ENCODE measurements at places on chromosomes 6 and 20.

DNA sequence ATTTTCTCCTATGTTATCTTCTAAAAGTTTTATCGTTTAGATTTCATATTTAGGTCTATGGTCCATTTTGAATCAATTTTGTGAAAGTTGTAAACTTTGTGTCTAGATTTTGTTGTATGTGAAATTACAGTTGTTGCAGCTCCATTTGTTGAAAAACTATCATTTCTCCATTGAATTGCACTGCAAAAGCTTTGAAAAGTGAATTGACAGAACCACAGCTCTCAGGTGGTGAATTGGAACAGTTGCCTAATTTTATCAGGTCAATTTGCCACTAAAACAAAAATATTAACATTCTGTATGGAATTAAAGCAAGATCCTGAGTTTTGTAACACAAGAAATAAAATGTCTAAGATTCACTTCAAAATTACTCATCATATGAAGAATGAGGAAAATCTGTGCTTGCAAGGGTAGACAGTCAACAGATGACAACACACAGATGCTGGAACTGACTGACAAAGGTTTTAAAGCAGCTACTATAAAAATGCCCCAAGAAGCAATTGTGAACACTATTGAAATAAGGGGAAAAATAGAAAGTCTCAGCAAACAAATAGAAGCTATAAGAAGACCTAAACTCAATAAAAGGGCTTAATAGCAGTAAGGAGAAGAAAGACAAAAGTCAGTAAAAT is 346.7 kb downstream of the PAX1 start:
- no peak for DNase-seq

GRCh38 chr20:38857703-38858102 is 52.2 kb downstream of the PPP1R16B start:
- no peak for DNase-seq

GRCh38 chr6:34147906-34148630 is 2.2 kb upstream of the GRM4 start:
- DNase-seq = no peak

GRCh38 chr6:136654086-136654485 is 103.9 kb upstream of the MAP7 start:
- DNase-seq = no peak

DNA sequence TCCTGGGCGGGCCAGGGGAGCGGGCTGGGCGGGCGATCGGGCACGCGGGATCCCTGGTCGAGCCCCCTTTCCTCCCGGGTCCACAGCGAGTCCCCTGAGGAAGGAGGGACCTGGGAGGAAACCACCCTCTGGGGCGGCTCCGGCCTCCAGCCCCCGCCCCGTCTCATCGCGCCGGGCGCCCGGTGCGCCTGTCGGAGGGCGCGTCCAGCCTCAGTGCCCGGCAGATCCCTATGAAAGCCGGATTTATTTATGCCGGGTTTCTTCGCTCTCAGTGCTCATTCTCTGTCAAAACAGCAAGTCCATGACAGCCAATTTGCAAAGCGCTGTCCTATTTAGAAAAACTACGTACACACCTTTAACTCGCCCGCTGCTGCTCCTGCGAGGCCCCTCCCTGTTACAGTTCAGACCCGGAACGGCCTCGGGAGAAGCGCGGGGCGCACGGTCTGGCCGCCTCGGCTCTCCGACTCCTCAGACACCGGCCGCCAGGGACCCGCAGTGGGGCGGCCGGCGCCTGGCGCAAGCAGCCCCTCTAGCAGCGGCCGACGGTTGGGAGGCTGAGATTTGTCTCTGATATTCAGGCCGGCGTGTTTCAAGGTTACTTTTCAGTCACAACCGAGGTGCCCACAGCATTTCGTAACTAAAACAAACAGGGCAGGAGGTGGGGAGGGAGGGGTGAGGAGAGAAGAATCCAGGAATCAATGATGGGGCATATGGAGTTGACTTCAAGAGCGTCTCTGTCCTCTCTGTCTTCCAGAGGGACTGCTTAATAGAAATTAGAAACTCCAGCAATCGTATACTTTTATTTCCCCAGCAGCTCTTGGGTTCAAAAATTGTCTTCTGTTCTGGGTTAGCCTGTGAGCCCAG is 782 bp upstream of the FOXA2 start:
- no peak for DNase-seq

DNA sequence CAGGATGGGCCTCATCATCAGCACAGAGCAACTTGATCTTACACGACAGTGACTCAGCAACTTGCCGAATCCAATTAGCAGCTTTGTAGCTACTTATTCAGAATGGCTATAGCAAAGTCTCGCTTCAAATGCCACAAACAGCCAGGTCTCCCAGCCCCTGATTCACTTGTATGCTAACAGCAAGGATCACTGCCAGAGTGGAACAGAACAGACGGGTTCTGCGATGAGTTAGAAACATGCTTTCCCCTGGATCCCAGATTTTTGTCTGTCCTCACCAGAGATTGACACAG is 254.4 kb downstream of the NRN1 start:
- DNase-seq = peak; percentile 85

DNA sequence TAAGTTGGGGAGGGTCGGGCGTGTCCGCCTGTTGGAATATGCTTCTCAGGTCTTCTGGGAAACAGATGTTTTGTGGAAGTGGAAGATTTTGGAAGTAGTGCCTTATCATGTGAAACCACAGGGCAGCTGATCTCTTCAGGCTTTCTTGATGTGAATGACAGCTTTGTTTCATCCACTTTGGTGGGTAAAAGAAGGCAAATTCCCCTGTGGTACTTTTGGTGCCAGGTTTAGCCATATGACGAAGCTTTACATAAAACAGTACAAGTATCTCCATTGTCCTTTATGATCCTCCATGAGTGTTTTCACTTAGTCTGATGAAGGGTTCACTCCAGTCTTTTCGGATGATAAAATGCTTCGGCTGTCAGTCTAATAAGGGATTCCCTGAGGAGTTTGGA is 4.6 kb downstream of the IRF4 start:
- DNase-seq = no peak

Data from EH (cell line).